GF-D8 (cell line): ENCODE measurements at places on chromosomes 6 and 20.

- DNase-seq: no peak
Observed at GRCh38 chr20:16615199-16615598, 42.0 kb upstream of the KIF16B start.

DNA sequence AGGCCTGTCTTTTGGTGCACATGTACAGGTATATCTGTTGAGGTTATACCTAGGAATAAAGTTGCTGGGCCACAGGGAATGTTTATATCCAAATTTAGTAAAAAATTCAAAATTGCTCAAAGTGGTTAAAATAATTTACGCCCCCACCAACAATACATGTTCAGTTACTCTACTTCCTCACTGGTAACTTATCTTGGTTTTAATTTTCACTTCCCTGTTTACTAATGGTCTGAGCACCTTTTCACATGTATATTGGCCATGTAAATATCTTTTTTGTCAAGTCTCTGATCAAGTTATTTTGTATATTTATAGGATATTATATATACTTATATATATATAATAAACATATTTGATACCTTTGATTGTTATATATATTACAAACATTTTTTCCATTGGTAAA is 9.7 kb downstream of the PDE7B start:
- no peak for DNase-seq

- DNase-seq: no peak
Observed at GRCh38 chr6:125792680-125793079, 1.9 kb downstream of the NCOA7 start.

DNA sequence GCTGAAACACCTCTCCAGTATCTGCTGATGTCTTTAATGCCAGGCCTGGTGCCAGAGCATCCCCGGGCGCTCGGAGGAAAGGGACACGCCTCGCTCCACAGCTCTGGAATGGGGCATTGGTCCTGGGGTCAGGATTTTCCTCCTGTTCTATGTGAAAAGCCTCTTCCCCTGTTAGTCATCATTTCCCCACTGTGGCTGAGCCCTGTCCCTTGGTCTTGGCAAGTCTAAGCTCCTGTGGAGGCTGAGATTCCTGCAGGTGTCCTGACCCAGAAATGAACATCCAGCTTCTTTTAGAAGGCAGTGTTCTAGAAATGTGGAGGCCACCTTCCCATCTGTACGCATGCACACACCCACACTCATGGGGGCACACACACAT is 19.4 kb downstream of the SYNDIG1 start:
- no peak for DNase-seq

GRCh38 chr6:113169484-113169883 is 687.7 kb upstream of the MARCKS start:
- DNase-seq: no peak

- no peak for DNase-seq
Observed at GRCh38 chr20:36407199-36407733, 101.1 kb downstream of the DLGAP4 start.

GRCh38 chr6:44064089-44064947 is 62.9 kb downstream of the MRPL14 start:
- no peak for DNase-seq

DNA sequence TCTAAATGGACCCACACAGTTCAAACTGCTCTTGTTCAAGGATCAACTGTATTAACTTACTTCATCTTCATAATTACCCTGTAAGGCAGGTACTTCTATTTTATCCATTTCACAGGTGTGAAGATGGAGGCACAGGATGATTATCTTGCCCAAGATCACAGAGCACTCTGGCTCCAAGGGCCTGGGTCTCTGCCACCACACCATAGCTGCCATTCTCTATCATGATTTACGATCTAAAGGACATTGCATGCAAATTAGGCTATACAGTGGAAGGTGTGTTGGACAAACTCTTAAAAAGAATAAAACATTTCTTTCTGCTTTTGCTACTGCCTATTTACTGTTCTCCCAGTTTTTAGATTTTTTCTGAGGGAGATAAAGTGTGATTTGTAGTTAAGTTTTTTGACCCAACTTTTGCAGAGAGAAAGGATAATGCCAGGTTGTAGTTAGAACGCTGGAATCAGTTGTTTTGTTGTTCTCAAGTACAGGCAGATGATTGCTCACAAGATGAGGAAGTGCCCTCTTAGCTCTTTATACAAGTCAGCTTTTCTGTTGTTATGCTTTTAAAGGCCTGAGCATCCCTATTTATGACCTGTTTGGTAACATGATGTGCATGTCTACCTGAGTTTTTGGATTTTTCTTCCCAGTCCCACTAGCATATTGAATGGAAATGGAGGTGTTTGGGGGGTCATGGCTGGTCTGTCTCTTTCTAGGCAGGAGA is 247.9 kb downstream of the ZFAND3 start:
- no peak for DNase-seq
